ENCODE measurements at places on chromosomes 4 and X.

DNA sequence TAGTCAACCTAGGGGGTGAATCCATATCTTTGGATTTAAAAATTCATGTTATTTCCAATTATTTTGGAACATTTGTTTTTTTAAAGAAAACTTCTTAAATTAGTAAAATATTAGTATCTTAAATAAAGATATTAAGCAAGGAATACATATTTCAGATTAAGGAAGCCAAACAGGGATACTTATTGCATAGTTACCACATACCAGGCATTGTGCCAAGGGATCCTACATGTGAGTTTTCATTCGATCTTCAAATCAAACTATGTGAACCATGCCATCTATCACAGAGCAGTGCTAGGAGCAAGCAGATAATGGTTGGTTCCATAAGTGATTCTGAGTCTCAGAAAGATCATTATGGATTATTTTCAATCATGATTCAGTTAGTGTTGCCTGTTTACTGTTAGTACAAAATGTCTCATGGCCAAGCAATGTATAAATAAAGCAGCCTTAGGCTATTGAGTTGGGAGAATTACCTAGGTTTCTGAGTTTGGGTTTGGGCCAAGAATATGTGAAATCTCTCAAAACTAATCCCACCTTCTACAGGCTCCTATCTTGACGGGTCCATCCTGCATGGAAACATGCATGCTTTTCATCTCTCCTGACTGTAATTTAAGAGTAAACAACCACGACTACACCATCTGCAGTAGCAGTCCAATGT is 176.7 kb downstream of the NPFFR2 start:
- DNase-seq, result no peak

DNA sequence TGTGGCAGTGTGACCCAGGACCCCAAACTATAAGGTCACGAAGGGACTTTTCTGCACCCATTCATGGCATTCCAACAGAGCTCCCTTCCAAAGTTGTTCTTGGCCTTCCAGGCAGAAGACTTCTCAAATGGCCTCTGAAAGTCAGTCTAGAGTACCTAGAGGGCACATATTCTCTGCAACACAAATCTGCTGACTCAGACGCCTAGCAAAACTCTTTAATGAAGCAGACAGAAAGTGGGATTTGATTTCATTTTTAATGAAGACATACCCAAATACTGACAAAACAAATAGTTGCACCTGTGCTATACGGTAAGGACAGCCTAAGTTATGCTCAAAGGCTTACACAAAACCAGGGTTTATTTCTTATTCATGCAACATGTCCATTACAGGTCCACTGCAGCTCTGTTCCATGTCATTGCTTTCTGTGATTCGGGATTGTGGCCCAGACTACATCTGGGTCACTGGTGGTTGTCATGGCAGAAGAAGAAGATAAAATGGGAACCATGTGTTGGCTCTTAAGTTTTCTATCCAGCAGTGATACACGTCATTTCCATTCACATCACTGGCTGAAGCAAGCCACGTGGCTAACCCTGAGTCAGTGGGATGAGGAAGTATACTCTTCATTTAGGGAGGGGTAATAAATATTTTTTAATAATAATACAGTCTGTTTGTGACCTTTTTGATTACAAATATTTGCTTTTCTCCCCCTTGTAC is 57.7 kb downstream of the NAT8L start:
- no peak for DNase-seq

DNA sequence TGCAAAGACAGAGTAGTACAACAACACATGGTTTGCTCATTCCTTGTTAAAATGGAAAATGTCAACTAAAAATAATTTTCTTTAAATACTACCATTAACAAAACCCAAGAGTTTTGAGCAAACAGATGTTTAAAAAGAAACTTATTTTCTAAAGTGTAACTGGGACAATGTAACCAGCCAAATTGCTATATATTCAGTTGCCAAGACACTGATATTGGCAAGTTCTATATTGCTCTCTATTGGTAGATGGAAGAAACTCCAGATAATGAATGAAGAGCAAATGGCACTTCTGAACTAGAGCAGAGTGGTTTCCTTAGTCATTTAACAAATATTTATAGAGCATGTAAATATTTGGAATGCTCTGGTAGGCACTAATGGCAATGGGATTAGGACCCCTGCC is 966.2 kb downstream of the RPA4 start:
- DNase-seq, result no peak

- DNase-seq, result no peak
Measured at GRCh38 chr4:4601803-4602369, 60.0 kb upstream of the STX18 start.

GRCh38 chr4:15493411-15493810 is 23.7 kb downstream of the CC2D2A start:
- no peak for DNase-seq

- no peak for DNase-seq
Measured at GRCh38 chr4:15677507-15677988, 4.1 kb upstream of the FAM200B start.

GRCh38 chr4:98976716-98977115 is 18.8 kb upstream of the METAP1 start:
- no peak for DNase-seq

DNA sequence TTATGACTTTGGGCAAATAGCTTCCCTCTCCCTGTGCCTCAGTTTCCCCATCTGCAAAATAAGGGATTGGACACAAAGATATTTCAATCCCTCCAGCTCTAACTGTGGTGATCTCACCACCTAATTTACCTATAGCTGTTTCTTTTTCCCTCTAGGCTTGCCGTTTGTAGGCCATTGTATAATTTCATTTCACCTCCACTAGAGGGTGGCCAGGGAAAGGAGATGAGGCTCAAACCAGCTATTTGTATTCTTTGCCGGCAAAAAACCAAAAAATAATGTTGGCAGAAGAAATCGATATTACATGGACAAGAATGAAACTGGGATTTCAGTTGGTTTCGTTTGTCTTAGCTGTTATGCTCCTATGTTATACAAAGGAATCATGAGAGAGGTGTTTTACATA is 36.1 kb upstream of the DOCK11 start:
- no peak for DNase-seq

DNA sequence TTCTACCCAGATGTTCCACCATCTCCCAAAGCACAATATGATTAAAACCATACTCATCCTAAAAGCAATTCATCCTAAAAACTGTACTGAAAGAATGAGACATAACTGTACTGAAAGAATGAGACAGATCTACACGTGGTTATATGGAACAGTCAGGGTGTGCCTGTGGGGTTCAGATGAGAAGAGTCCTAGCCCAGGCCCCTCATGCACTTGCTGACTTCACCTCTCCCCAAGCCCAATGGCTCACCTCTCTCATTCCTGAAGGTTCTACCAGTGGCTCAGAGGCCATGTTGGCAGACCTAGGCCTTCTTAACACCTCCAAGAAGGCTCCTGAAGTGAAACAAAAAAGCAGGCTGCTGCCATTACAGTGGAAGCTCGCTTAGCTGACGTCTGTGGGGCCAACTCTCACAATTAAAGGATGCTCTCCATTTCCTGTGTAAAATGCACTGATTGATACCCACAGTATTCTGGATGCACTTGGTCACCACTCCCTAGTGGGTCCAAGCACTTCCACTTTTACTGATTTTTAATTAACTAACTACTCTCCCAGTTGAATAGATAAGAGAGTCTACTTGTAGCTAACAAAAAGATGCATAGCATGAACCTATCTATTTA is 3.8 kb downstream of the PLAC1 start:
- DNase-seq, result peak; percentile 3

DNA sequence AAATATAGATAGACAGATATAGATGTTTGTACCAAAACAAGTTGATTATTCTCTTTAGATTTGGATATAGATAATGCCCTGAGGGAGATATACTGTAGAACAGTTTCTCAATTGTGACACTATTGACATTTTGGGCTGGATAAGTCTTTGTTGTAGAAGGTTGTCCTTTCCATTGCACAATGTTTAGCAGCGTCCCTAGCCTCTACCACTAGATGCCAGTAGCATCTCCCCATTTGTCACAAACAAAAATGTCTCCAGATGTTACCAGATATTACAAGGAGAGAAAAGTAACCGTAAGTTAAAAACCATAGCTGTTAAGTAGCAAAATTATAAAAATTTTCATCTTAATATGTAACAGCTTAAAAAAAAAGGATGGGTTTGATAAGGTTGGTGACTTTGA is 2595.3 kb downstream of the ARAP2 start:
- DNase-seq, result no peak

DNA sequence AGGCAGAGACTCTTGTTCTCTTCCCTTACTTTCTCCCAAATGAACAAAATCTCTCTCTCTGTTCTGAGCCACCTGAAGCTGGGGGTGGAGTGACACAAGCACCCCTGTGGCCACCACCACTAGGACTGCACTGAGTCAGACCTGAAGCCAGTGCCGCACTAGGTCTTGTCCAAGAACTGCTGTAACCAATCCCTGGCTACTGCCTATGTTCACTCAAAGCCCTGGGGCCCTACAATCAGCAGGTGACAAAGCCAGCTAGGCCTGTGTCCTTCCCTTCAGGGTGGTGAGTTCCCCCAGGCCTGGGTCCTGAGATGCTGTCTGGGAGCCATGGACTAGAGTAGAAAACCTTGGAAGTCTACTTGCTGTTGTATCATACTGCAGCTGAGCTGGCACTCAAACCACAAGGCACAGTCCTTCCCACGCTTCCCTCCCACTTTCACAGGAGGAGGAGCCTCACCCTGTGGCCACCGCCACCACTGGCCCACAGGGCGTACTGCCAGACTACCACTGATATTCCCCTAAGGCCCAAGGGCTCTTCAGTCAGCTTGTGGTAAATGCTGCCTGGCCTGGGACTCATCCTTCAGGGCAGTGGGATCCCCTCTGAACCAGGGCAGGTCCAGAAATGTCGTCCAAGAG is 119.1 kb downstream of the RTL9 start:
- no peak for DNase-seq

DNA sequence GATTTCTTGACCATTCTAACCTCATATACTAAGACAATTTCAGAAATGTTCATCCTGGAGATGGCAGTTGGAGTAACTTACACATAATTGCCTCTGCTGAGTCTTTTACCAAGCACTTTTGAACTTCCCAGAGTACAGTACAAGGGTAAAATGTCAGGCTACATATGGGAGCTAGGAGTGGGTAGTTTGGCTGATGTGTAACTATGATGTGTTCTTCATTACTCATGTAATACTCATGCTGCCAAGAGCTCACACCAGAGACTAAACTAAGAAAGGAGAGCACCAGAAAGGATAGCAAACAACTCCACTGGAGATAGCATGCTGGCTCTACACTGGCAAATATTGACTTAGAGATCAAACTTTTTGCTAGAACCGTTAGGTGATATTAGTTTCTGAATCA is 194.0 kb downstream of the PDGFRA start:
- no peak for DNase-seq

- DNase-seq, result peak; percentile 33
Measured at GRCh38 chr4:113447769-113448168, 313.8 kb downstream of the CAMK2D start.

GRCh38 chrX:71998836-71999509 is 88.3 kb downstream of the NHSL2 start:
- no peak for DNase-seq

DNA sequence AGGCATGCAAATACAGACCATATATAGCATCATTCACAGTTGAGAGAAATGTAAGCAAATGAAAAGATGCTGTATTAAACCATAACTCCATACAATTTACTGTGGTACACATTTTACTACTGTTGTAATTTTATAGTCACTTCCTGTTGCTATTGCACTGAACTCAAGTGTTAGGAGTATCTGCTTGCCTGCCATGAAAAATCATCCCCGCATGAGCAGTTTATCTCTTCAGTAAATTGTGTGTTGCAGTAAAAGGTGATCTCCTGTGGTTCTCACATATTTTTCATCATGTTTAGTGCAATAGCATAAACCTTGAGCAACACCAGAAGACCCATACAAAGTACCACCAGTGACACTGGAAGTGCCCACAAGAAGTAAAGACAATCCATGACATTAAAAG is 1153.4 kb downstream of the FAT4 start:
- no peak for DNase-seq

DNA sequence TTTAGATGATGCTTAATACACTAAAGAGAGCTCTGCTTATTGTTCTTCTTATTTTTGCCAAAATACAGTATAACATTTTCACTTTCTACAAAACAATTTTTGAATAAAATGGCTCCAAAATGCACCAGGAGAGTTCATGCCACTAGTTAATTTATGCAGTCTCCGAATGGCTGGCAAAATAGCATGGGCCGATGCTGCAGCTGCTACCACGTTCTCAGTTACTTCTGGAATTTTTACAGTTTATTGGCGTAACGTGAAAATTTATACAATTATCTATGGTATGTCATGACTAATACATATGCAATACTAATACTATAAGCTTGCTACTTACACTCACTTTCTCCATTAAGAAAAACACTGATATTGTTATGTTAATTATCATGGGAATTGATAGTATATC is 16.5 kb downstream of the KLHL13 start:
- DNase-seq, result no peak

All from activated CD4-positive, alpha-beta T cell treated with anti-CD3 and anti-CD28 coated beads, Interleukin-2, amount 50 U/mL, for 24 hours (primary cell).